ENCODE measurements at places on chromosomes 1 and 21.

- DNase-seq: no peak
Measured at GRCh38 chr1:60126723-60127122, 53.2 kb upstream of the C1orf87 start.

DNA sequence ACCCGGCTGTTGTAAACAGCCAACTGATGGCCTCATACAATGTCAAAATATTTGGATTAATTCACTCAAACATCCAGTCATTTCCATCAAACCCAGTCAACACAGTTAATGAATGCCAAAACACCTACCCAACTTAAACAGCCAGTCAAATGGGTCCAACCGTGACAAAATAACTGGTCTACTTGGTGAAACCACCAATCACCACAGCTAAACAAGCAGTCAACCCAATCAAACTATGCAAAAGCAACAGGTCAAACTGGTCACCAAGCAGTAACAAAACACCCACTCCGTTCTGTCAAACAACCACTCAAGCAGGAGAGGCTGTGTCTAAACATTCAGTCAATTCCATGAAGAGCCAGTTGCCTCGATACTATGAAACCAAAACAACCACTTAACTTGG lies 119.2 kb downstream of the FOXD2 start:
- no peak for DNase-seq

DNA sequence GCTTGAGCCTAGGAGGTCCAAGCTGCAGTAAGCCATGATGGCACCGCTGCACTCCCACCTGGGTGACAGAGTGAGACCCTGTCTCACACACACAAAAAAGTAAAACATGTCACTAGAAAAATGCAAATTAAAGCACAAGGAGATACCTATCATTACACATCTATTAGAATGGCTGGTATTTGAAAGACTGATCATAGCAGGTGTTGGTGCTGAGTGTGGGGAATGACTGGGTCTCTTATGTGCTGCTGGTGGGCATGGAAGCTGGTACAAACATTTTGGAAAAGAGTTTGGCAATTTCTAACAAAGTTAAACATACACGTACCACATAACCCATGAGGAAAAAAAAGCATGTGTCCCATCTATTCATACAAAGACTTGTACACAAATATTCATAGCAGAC lies 142.1 kb upstream of the ZBTB40 start:
- DNase-seq: no peak

DNA sequence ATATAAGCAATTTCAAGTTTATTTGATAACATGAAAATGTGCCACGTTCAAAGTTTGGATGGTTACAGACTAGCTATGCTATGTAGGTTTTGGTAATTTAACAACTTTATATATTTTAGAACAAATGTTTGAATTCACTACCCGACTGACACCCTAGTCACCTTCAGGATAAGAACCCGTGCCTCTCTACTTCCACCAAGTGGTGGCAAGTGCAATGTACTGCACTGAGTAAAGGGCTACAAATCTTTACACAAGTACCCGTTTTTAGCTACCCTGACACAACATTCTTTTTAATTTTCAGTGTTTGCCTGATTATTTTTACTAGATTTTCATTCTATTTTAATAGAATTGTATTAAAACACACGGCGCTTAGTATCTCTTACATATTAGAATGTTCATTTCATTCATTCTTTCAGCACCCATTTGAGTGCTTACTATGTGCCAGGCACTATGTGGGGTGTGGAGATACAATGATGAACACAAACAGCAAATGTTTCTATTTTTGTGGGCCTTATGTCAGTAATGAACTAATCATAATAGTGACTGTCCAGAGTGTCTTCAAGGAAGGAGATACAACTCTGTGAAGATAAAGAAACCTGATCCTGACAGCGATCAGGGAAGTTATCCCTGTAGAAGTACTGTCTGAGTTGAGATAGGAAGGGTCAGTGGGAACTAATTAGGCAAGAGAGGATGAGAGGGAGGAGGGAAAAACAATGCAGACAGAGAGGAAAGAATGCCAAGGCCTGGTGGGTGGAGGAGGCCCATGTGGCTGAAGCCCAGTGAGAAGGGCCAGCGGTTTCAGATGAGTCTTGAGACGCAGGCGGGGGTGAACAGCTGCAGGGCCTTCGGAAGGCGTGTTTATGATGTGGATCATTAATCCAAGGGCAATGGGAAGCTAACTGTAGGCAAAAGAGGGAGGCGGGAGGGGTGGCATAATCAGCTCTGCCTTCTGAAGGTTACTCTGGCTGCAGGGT lies 3.8 kb downstream of the LCA5L start:
- no peak for DNase-seq

GRCh38 chr1:235563513-235564061 lies 59.3 kb upstream of the B3GALNT2 start:
- DNase-seq: no peak

DNA sequence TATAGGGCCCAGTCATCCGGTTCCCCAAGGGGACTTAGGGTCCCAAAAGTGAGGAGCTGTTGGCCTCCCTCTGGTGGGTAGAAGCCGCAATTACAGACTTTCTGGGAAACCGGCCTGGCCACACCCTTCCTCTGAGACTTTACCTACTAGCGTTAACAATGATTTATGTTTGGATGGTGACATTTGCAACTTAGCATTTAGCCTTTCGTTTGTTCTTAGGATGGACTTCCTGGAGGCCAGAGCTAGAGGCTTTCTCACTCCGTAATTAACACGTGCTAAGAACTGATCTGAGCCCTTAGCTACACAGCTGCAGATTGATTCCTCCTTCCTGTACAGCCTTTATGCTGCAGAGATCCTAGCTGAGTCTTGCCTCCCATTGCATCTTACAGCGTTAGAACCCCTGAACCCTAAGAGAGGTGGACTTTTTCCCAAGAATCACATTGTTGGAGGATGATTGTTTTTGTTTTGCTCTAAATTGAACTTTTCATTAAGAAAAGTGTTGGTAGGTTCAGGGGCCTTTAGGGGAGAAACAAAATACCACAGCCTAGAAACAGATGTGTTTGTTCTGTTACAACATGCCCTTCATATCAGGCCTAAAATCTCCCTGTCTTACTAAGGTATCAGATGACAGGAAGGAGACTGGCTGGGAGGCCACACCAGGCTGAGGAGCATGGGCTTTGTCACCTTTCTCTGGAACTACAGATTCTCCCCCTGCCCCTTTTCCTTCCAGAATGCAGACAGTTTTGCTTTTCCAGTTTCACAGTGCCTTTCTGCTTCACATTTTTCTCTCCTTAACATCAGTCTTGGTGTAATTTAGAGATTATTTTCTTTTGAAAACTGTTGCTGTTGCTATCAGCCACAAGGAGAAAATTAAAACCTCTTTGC lies 1.9 kb downstream of the S100A11 start:
- DNase-seq: no peak

GRCh38 chr1:47554901-47555300 lies 117.1 kb downstream of the FOXD2 start:
- no peak for DNase-seq

DNA sequence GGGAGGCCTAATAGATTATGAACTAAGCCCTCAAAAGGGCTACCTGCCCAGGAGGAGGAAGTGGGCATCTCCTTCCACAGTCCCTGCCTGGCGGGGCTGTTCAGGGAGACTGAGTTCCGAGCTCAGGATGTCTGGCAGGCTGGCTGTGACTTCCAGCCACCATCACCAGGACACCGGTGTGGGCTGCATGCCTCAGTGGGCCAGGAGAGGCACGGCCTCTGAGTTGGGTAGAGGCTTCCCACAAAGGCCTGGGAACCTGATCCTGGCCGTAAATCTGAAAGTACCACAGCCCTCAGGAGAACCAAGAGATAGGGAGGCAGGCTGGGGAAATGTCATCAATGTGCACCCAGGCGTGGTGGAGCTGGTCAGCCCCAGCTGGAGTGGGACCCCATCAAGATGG lies 29.1 kb downstream of the NTPCR start:
- no peak for DNase-seq

DNA sequence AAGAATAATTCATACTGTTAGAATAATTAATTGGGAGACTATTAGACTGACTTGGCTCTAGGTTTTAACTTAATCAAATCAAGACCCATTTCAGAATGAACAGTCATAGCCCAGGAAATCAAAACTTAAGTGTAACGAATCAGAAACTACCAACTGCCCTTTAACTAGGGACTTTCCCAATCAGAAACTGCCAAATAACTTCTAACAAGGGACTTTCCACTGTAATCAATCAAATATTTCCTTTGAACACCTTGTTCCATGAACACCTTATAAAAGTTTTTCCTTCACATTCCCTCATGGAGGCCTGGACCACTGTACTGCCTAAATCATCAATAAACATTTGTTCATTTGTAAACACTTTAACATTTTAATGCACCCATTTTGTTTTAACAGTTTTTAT lies 1054.7 kb upstream of the TMPRSS15 start:
- no peak for DNase-seq

GRCh38 chr1:116737855-116738321 lies 16.3 kb upstream of the CD2 start:
- no peak for DNase-seq

DNA sequence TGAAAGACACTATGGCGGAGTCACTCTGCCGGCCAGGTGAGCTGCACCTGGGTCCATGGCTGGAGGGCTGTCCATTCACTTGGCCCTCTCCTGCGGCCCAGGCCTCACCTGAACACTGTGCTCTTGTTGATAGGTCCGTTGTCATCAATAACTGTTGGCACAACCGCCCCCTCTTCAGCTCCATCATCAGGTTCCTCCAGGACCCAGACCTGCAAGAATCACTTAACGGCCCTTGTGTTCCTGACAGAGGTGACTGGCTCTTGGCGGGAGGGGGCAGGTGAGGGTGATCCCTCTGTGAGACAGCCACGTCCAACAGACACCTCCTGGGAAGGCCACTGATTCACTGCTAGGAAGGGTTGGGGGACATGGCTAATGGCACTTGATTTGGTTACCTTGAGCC lies 54.9 kb downstream of the INAVA start:
- DNase-seq: no peak

DNA sequence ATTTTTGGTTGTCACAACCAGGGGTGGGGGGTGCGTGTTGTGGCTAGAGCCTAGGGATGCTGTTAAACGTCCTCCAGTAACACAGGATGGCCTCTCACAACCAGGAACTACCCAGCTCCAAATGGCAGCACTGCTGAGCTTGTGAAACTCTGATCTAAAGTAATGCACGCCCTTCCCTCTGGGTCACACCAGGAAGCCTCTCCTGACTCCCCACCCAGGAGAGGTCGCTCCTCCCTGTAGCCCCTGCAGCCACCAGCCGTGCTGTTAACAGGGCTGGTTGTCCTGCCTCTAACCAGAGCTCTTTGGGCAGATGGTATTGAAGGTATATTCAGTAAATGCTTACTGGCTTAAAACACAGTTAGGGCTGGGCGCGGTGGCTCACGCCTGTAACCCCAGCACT lies 73.2 kb downstream of the NKAIN1 start:
- no peak for DNase-seq

DNA sequence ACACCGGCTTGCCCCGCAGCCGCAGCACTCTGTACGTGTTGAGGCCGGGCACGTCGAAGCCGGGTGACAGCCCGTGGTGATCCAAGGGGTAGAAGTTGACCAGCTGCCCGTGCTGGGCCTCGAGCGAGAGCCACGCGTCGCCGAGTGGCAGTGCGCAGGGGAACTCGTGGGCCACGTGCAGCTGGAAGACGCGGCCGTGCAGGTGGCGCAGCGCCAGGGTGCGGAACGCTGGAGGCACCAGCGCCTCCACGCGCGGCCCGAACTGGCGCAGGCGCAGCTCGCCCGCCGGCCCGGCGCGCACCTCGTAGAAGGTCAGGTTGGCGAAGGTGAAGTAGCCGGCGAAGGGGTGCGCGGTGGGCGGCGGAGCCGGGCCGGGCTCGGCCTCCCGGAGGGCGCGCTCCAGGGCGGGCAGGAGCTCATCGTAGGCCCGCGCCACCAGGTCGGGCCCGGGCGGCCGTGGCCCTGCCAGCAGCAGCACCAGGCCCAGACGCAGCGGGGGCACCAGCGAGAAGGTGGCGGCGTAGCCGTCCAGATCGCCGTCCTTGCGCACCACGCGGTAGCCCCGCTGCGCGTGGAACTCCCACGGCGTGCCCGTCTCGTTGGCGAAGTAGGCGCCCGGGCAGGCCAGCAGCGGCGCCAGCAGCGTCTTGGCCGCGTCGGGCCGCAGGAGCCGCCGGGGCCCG lies 19.5 kb downstream of the LACTBL1 start:
- DNase-seq: no peak

- no peak for DNase-seq
Measured at GRCh38 chr1:1116701-1117468, 996 bp upstream of the C1orf159 start.

- no peak for DNase-seq
Measured at GRCh38 chr1:209305221-209305954, 278.1 kb upstream of the CAMK1G start.

- DNase-seq: no peak
Measured at GRCh38 chr1:229156872-229157271, 114.0 kb upstream of the RAB4A start.

DNA sequence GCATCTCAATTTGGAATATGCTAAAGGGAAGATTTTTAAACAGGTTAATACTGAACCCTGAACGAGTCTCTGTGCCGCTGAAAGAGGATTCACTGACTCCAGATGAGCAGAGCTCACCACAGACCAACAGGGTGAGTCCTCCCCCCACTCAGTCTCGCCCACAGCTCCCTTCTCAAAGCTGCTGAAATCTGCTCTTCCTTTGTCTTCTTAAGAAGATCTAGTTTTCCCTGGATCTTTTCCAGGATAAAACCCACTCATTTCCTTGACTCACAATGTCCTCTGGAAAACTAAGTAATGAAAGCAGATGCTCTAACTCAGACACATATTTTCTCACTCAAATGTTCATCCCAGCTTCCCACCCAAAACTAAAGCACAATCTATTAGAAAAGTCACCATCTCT lies 447.0 kb upstream of the PKN2 start:
- no peak for DNase-seq

DNA sequence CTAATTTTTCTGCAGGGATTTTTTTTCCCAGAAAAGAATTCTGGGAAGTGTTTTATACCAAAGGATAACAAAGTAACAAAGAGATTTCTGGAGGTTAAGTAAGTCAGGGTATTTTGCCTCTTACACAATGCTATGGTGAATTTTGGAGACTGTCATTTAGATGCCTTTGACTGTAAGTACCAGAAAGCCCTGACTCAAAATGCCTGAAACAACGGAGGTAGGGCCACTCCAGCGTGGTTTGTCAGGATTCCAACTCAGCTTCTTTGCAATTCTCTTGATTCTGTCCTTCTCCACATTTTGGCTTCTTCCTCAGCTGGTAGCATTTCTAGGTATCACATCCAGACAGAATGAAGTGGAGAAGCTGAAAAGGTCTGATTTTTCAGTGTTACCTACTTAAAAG lies 106.5 kb downstream of the UCHL5 start:
- no peak for DNase-seq

DNA sequence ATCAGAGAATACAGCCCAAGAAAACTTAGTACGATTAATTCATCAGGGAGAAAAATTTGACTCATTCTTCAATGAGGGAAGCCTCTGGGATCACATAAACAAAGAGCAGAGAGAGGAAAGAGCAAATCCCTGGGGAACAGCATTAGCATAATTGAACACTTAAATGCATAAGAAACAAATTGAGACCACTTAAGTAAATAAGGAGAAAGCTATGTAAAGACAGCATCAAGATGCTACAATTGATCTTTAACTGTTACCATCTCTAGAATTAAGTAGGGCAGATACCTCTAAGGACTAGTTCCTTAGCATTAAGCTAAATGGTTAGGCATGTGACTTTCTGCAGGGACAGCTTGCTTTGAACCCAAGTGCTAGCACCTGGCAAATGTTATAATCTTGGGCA lies 265.1 kb upstream of the NEGR1 start:
- DNase-seq: no peak

- DNase-seq: no peak
Measured at GRCh38 chr21:33449616-33450015, 30.2 kb downstream of the TMEM50B start.

Data from stimulated activated CD8-positive, alpha-beta memory T cell treated with anti-CD3 and anti-CD28 coated beads, Interleukin-7, amount 100 ng/mL, for 1 hour (primary cell).